ENCODE measurements at places on chromosomes 6 and 20.
A peak's percentile ranks its signal among the peaks of the same experiment; 100 is the strongest.

- DNase-seq, result no peak
Measured at GRCh38 chr6:124446961-124447360, 515.3 kb upstream of the RNF217 start.

GRCh38 chr6:87501809-87502572 is 29.2 kb downstream of the SLC35A1 start:
- peak; percentile 21 for DNase-seq

DNA sequence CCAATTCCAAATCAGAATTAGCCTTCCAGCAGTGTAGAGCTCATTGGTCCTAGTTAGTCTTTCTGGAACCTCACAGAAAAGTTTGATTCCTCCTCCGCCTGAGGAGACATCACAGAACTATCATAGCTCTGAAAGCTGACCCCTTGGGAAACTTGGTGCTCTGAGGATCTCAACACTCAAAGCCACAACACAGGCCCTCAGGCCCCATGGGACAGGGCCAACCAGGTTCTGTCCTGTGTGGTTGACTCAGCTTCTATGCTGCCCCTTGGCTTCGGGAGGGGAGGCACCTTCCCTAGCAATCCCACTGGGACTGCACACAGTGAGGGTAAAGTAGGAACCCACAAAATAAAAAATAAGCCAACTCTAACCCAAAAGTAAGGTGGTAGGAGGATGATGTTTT is 237.5 kb upstream of the ECI2 start:
- DNase-seq, result no peak

GRCh38 chr6:112951829-112952228 is 604.7 kb downstream of the RFPL4B start:
- no peak for DNase-seq

- DNase-seq, result no peak
Measured at GRCh38 chr6:73375216-73375615, 5.5 kb upstream of the OOEP start.

DNA sequence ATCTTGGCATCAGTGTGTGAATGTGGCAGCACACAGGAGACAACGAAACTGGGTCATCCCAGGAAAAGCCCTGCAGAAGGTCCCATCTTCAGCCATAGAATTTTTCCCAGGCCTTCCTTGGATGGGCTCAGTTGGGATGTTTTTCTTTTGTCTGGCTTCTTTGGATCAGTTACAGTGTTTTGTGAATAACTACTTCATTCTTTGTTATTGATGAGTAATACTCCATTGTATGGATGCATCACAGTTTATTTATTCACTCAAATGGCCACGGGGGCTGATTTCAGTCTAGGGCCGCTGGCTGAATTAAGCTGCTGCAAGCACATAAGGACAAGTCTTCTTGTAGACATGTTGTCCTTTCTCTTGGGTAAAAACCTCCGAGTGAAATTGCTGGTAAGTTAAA is 81.3 kb upstream of the CD93 start:
- DNase-seq, result no peak

DNA sequence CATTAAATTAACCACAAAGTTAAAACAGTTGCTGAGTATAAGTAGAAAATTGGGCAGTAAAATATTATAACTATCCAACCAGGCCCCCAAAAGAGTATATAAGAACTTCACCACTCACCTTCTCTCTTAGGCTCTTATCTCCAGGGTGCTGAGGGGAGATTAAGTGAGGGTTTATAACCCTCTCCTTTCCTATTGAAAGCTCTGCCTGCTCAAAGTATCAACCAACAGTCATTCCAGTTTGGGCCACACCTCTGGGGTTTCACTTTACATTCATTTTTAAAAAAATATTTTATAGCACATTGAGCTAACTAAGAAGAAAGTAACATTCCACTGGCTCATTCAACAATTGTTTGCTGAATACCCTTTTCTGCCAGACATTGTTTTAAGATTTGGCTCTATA is 22.1 kb downstream of the GSTA4 start:
- no peak for DNase-seq

GRCh38 chr20:38001173-38001875 is 31.9 kb downstream of the TTI1 start:
- no peak for DNase-seq

DNA sequence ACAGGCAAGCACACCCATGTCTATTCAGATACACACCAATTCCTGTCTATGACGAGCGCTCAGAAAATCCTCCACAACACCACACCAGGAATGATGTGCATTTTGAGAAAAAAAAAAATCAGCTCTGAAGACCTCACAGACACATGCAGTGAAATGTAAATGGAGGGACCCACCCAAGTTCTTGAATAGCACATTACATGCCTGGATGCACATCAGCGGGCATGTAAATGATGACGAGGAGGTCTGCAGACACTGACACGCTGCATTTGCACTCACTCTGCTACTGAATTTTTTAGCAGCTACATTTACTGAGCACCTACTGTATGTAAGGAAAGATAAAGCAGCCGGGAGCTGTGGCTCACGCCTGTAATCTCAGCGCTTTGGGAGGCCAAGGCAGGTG is 14.7 kb downstream of the NRSN2 start:
- no peak for DNase-seq

DNA sequence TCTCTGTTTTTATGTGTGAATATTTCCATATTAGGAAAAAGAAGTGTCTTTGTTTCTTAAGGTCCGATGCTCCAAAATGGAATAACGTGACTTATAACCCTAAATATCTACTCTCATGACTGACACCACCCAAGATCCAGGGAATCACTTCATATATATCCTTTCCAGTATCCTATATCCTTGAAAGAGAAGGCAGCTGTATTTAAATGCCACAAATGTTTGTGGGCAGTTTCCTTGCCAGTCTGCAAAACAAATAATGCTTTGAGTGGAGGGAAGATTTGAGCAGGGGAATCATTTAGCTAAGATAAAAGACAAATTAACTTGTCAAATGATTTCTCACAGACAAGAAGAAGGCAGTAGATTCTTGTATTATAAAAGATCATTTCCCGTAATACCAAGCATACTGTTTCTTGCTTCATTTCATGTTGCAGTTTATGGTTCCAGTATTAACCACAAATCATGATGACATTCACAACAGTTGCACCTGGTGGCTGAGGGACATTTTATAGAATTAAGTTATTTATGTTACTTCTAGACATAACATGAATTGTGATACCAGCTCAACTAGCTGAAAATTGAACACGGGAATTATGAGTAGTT is 30.0 kb upstream of the FABP7 start:
- peak; percentile 46 for DNase-seq

DNA sequence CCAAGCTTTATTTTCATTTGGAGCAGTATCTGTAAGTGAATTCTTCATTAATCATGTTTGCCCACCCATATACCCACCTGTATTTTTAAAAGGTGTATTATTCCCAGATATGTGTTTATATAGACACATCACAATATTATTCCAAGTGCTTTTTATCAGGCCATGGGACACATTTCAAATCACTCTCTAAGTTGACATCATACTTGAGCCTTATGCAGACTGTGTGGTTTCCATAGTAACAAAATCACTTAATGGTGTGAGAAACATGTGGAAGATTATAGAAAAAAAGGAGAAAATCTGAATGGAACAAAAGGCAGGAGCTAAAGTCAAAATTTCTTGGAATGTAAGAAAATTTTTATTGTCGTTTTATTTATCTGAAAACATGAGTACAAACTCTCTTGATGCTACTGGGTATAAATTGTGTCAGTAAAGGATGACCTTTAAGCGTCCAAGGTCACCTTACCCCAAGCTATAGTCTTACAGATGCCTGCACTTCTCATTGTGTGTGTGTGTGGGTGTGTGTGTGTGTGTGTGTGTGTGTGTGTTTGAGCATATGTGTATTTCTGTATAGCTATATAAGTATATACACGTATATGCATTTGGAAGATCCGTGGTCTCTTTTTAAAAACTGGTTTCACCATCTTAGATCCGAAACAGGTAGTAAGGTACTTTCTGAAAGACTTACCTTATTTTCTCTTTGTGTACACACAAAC is 79.8 kb upstream of the CCN6 start:
- no peak for DNase-seq

All from NCI-H510A treated with DMSO at 0.1 percent for 48 hours (cell line).